T-helper 2 cell (primary cell): ENCODE measurements at places on chromosomes 3 and 15.

DNA sequence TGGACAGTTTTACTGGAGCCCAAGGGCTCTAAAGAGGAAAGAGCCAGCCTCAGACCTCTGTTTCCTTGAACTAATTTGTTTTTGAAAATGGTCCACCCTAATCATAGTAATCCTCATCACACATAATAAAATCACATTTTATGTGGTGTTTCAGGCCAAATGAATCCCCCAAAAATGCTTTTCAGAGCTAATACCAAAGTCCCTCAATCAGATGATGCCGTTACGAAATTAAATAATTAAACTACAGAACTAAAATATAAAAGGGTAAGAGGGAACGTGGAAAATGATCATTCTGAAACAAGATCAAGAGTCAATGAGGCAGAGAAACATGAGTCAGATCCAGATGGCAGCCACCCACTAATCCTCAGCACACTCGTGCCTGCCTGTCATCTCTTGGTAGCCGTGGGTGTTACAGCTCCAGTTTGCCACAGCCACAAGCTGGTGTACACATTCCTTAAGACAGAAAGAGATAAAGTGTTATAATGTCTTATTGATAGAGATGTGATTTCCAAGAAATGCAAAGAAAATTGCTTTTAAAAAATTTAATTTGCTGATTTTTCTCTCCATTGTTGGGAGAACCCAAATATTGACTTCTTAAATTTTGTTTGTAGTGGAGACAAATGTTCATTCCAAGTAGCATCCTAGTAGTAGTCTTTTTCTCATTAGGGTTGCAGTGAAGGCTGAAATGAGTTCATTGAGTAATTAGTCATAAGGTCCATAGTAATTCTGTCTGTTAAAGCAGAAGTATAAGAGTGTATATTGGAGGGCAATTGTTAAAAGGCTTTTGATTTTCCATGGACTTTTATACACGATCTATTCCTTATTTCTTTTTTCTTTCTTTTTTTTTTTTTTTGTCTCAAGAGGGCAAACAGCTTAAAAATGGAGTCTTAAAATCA is 104.2 kb downstream of the AGBL1 start:
- no peak for DNase-seq

- peak; percentile 90 for DNase-seq
Observed at GRCh38 chr15:100341750-100342560, at the start of gene ADAMTS17. TSS of gene ADAMTS17 (minus strand) at chr15:100341975. CDS start at chr15:100341899, 76 bp downstream.

DNA sequence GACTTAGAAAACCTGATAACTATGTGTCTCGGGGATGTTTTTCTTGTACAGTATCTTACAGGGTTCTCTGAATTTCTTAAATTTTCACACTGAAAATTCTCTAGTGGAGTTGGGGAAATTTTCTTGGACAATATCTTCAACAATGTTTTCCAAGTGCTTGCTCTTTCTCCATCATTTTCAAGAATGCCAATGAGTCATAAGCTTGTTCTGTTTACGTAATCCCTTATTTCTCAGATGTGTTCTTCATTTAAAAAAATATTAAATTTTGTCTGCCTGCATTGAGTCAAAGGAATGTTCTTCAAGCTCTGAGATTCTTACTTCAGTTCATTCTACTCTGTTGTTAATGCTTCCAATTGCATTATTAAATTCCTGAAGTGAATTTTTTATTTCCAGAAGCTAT is 21.9 kb upstream of the PLSCR2 start:
- no peak for DNase-seq

DNA sequence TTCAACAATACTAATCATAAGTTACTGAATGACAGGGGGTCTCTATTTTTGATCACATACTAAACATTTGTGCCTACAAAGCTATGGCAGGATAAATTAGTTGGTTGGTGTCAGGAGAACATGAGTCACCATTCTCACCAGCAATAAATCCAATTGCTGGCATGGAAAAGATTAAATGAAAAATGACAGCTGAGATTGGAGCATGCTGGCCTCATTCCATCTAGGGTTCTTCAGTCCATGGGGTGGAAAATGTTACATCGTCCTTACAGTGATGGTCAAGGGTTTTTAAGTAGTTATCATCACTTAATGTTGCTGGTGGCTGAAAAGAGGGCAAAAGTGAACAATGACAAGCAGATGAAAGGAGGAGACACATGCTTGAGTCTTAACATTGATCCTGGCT is 180.1 kb upstream of the BCL6 start:
- no peak for DNase-seq

- DNase-seq = no peak
Observed at GRCh38 chr3:71580636-71581456, 2.7 kb downstream of the FOXP1 start.

GRCh38 chr3:98553753-98554152 is 22.0 kb downstream of the GPR15 start:
- no peak for DNase-seq

GRCh38 chr3:12427551-12427950 is 56.7 kb upstream of the TSEN2 start:
- no peak for DNase-seq
